Stimulated activated CD8-positive, alpha-beta memory T cell treated with anti-CD3 and anti-CD28 coated beads, Interleukin-15, amount 100 ng/mL, for 48 hours (primary cell): ENCODE measurements at places on chromosomes 12 and 14.

- no peak for DNase-seq
Observed at GRCh38 chr12:3119756-3120601, 42.8 kb downstream of the TSPAN9 start.

DNA sequence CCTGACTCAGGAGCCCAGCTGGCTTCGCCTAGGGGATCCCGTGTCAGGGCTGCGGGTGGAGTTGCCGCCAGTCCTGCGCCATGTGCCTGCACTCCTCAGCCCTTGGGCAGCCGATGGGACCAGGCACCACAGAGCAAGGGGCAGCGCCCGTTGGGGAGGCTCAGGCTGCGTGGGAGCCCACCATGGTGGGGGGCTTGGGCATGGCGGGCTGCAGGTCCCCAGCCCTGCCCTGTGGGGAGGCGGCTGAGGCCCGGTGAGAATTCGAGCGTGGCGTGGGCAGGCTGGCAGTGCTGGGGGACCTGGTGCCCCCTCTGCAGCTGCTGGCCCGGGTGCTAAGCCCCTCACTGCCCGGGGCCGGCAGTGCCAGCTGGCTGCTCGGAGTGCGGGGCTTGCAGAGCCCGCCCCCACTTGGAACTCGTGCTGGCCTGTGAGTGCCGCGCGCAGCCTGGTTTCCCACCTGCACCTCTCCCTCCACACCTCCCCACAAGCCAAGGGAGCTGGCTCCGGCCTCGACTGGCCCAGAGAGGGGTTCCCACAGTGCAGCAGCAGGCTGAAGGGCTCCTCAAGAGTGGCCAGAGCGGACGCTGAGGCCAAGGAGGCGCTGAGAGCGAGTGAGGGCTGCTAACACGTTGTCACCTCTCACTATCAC, 135.1 kb upstream of the SEL1L start:
- DNase-seq = no peak

GRCh38 chr12:113612076-113612728, 140.5 kb upstream of the LHX5 start:
- no peak for DNase-seq

GRCh38 chr12:2481951-2482350, 312.8 kb upstream of the FKBP4 start:
- DNase-seq = no peak

GRCh38 chr14:103427485-103428443, 42.5 kb downstream of the MARK3 start:
- peak; percentile 5 for DNase-seq

DNA sequence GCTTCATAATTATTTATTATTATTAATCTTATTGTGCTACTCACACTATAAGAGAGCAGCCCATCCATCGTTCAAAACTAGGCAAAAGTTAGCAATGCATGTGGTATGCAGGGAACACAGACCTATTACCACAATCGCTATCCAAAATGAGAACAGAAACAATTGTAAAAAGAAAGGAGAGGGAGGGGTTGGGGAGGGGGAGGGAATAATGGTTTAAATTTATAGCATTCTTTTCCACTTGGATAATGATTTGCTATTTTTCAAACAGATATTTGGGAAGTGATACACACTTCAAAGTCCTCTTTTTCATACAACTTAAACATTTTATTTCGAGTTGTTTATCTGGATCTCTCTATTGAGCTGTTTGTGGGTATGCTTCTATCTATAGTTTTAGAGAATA, 248.6 kb upstream of the SOX5 start:
- DNase-seq = no peak

DNA sequence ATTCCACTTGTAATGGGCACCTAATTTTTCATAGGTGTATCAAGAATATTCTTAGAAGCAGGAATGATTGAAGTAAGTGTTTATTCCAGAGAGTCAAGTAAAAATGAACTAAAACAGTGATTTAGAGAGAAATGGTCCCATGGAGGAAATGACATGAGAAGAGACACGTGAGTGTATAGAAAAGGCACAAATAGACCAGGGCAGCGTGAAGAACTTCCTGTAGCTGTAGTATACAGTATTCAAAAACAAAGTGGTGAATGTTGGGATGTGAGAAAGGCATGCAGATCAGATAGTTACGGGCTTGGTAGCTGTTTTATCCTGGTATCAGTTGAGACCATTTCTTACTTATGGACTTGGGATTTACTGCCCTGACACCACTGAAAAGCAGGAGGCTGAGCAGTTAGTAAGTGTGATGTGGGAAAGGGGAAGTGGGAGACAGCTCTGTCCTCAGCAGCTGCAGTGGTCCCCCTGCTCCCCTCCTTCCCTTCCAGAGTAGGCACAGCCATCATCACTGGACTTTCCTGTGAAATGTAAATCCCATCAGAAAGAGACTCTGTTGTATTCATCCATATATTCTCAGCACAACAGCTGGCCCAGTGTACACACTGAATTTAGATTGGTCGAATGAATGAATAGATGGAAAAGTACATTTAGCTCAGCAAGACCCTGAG, 16.8 kb upstream of the TESPA1 start:
- DNase-seq = no peak

DNA sequence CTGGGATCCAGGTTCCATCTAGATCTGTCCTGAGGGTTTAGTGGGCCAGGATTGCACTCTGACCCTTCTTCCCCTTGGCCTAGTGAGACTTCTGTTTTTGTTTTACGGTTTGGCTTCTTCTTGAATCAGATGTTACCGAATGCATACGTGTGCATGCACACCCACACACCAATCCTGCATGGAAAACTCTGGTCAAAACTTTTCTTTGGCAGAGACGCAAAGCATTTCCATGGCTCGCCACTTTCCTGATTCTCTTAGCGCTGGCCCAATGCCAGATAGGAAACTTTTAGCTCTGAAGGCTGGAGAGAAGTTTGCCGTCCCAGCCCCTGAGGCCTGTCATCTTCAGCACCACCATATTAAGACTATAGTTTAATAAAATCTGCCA, 67.4 kb upstream of the ACTN1 start:
- DNase-seq = no peak

- no peak for DNase-seq
Observed at GRCh38 chr12:2396448-2396871, 343.7 kb downstream of the CACNA1C start.

DNA sequence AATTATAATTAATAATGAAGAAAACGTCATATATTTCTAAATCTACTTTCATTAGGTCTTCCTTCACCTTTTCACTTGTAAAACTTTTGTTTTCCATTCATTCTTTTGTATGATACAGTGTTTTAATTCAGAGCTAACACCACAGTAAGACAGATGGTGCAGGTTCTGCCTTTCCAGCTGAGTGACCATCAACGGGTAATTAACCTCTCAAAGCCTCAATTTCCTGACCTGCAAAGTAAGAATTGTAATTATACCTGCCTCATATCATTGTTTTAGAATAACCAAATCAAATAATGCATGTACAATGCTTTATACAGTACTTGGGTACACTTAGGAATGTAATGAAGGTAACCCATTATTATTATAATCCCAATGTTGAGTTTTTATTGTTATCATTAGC, 157.6 kb downstream of the FOXA1 start:
- DNase-seq = no peak

DNA sequence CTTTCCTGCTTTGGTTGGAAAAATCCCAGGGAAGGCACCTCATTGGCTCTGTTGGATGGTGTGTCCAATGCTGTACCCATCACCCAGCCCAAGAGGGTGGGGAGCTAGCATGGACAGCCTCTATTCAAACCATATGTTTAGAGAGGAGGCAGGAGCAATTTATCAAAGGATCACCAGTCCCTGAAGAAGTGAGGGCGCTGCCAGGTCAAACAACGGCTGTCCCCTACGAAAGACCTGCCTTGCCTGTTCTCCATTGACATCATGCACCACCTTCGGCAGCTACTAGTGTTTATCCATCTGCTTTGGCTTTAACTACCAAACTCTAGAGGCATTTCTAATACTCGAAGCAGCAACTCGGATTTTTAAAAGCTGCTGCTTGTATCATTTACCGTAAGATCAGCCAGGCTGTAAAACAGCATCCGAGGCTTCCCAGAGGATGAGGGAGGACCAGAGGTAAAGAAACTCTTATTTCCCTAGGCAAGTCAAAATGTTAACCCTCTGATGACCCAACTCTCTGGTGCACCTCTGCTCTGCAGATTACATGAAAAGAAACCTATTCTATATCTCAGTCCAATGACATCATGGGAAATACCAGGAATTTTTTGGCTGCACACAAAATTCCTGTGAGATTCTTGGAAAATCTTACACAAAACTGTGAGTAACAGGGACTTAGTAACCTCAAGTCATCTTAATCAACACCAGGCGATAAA, 720.9 kb upstream of the TBX3 start:
- no peak for DNase-seq

- no peak for DNase-seq
Observed at GRCh38 chr14:89858089-89858488, 96.4 kb downstream of the EFCAB11 start.

DNA sequence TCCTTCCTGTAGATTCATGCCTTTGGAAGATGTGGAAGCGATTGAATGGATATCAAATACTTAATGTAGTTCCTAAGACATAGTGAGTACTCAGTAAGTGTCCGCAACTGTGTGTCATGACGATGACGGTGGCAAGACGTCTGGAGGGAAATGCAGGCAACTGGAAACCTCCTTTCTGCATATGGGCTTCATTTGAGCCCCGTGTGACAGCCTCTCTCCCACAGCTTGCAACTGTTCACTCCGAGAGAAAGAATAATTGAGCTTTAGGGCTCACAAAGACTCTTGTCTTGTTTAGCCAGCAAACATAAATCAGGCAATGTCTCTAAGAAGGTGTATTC, 6.9 kb downstream of the CFAP251 start:
- DNase-seq = no peak

DNA sequence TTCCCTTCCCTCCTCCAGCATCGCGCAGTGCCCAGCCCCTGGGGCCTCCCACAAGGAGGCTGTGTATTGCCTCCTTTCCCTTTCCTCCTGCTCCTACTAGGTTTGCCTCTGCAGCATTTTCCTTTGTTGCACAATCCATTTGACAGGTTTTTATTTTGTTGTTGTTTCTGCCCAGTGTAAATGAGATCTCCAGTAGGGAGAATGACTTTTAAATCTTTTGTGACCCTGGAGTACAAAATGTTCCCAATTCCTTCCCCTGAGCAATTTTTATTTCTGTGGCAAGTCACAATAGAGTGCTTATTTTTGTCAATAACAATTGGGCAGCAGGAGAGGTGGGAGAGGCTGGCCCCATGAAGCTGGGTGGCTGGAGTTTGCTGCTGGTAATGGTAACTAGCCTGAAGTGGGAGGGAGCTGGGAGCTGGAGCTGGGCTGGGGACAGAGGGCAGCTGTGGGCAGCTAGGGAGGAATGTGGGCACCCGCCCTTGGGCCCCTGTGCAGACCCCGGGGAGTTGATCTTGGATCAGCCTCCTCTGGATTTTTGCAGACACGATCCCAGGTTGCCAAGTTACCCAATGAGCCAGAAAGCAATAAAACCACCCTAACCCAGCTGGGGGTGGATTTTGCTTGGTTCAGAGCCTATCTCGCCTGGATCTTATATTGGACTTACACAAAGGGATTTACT, 160.1 kb downstream of the KTN1 start:
- no peak for DNase-seq

DNA sequence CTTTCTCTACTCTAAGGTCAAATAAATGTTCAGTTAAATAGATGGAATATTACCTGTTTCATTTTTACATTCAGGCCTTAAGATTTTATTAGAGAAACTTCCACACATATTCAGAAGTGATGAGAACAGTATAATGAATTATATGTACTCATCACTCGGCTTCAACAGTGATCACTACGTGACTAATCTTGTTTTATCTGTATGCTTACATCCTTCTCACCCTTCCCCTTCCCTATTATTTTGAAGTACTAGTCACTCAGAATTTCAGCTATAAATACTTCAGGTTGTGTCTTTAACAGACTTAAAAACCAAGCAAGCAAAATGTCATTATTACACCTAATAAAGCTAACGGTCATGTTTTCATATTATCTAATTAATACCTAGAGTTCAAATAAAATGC, 34.9 kb downstream of the ETV6 start:
- no peak for DNase-seq

DNA sequence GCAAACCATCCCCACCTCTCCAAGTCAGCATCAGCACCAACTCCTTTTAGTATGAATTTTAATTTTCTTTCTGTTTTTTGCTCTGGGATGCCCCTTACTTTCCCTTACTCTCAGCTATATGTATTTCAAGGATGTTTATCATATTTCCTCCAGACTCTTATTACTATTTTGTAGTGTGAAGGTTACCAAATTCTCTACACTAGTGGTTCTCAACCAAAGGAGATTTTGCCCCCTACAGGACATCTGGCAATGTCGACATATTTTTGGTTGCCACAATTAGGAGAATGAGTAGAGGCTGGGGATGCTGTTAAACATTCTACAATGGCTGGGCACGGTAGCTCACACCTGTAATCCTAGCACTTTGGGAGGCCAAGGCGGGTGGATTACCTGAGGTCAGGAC, 29.1 kb upstream of the SOS2 start:
- no peak for DNase-seq
